Kidney tubule cell (primary cell): ENCODE measurements at places on chromosomes 7 and 10.

GRCh38 chr10:124648131-124648475 lies 96.1 kb downstream of the FAM53B start:
- no peak for DNase-seq

DNA sequence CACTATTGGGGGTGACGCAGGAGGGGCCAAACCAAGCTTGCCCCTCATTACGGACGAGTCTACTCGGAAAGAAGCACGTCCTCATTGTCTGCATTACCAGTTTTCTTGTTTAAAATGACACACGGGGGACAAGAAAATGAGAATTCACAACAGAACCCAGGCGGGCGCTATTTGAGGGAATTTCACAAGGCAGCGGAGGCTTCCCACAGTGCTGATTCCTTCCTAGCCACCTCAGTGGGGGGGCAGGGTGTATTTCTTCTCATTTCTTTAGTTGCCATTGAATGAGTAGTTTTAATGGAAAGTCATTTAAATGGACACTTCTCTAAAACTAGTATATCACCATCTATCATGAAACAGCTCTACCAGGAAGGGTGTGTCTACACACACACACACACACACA lies 42.9 kb downstream of the NRAP start:
- no peak for DNase-seq

DNA sequence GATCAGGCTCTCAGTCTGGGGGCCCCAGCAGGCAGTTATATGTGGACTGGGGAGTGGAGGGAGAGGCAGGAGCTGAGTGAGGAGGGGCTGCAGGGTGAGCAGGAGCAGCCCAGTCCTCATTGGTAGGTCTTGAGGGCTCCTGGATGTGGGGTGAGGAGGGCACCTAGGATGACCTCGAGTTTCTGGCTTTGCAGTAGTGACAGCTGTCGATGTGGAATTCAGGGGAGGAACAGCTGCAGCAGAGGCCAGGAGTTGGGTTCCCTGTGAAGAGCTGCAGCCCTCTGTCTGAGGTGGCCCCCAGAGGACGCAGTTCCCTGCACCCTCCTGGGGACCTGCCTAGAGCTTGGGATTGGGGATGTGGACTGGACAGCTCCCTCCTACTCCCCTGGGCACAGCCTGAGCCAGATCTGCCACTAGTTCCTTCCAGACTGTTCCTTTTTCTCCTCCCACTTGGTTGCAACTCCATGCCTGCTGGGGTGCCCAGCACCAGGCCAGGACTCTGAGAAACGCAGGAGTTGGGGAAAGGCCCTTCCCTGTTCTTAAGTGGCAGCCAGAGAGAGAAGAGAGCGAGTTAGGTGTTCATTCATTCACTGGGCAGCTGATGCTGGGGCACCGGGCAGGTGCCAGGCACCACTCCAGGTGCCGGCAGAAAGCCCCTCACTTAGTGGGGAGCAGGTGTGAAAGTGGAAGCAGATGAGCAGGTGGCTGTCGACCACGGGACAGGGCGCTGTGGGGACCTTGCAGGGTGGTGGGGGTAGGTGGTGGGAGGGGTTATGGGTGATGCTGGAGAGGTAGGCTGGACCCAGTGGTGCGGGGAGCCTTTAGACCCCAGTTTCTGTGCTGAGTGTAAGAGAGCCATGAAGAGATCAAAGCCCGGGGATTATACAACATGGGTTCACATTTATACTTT lies 57.9 kb downstream of the PRF1 start:
- no peak for DNase-seq

GRCh38 chr10:71237843-71238623 lies 25.7 kb downstream of the UNC5B start:
- DNase-seq, result no peak

DNA sequence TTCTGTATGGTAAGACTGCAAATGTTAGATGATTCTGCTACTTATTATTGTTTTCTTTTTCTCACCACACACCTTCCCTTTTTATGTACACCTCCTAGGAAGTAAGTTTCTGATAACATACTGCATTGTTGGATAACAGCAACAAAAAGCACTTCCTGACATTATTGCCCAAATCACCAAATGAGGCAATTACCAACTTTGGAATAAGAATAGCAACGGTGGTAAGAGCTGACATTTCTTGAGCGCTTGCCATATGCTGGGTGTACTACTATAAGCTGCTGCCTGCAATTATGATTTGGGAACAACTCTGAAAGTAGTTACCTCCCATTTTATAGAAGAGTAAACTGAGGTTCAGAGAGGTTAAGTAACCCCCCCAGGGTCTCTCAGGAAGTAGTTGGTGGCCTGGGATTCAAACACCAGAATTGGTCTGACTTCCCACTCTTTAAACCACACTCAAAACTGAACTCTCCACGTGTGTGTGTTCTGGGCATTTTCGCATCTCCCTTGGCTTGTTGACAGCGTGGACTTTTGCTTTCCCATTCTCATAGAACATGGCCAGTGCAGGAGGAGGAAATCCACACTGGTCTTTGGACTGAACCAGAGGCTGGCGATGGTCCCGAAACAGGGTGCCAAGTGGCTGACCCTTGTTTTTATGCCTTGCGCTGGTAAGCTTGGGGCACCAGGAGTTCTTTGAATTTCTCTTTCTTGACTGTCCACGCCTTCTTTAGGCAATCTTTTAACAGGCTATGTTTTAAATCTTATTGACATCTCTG lies 71.4 kb downstream of the TCF7L2 start:
- no peak for DNase-seq

GRCh38 chr7:92560602-92561001 lies 29.6 kb downstream of the FAM133B start:
- DNase-seq, result no peak

GRCh38 chr10:132062641-132063390 lies 2.9 kb upstream of the JAKMIP3 start:
- DNase-seq, result no peak

GRCh38 chr7:149414745-149415390 lies 46.0 kb downstream of the ZNF777 start:
- DNase-seq, result peak; percentile 93
